Activated CD4-positive, alpha-beta T cell treated with anti-CD3 and anti-CD28 coated beads, Interleukin-2, amount 10 ng/mL, durations not matched to agents 24 days and 14 days (primary cell): ENCODE measurements at places on chromosomes 2 and 18.

GRCh38 chr18:44458777-44459176 lies 221.9 kb upstream of the SETBP1 start:
- H3K4me3 ChIP-seq, result no peak overlapping the region
- no peak for DNase-seq
- no peaks in the 10 kb centered on the region for H3K36me3 ChIP-seq
- no peaks in the 10 kb centered on the region for H3K4me1 ChIP-seq
- no peaks in the 10 kb centered on the region for H3K27me3 ChIP-seq

DNA sequence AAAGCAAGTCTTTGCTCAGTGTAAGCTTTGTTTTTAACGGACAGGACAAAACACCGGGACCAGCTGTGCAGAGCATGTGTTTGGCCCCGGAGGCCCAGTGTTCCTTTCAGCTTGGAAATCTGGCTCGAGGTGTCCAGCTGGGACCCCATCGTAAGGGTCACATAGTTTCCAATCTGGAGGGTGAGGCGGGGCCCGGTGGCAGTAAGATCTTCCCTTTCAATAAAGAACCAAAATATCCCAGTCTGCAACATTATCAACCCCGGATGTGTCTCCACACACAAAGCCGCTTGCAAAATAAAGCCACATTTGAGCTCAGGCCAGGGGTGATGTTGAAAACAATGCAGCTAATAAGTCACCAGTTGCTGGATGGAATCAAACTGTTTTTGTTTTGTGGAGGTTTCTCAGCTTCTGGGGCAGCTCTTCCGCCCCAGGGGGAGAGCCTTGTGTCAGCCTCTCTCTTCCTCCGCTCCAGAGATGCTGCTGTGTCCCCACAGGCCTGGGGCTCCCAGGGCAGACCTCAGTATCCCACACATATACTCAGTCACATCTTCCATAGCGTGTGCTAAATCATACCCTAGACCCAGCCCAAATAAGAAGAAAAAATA lies 138.6 kb upstream of the GLI2 start:
- DNase-seq, result no peak
- H3K27me3 ChIP-seq, result no peaks in the 10 kb centered on the region
- no peaks in the 10 kb centered on the region for H3K4me1 ChIP-seq
- no peaks in the 10 kb centered on the region for H3K36me3 ChIP-seq

DNA sequence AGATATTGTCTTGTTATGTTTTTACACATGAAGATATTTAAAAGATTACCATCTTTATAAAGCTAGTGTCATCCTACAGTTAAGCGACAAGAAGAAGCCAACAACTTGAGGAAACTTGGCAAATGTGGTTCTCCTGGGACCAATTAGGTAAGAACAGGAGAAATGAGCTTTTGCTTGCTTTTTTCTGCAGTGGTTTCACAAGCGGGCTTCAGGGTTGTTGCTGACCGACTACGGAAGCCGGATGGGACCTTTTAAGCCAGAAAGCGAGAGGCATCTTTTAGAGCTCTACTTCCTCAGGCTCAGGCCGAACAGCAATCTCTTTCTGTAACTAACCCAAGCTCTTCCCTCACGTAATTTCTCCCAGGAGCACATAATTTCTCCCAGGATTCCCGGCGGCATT lies 256.5 kb downstream of the CNTNAP5 start:
- no peak for DNase-seq
- no peaks in the 10 kb centered on the region for H3K36me3 ChIP-seq
- H3K4me1 ChIP-seq, result no peaks in the 10 kb centered on the region
- H3K4me3 ChIP-seq, result no peak overlapping the region
- no peak overlapping the region for H3K27ac ChIP-seq
- H3K27me3 ChIP-seq, result no peaks in the 10 kb centered on the region

- DNase-seq, result no peak
- H3K4me1 ChIP-seq, result peaks cover 3% of the 10 kb centered on the region
- peaks cover 52% of the 10 kb centered on the region for H3K36me3 ChIP-seq
Measured at GRCh38 chr2:237097911-237098702, 12.4 kb downstream of the COPS8 start.

DNA sequence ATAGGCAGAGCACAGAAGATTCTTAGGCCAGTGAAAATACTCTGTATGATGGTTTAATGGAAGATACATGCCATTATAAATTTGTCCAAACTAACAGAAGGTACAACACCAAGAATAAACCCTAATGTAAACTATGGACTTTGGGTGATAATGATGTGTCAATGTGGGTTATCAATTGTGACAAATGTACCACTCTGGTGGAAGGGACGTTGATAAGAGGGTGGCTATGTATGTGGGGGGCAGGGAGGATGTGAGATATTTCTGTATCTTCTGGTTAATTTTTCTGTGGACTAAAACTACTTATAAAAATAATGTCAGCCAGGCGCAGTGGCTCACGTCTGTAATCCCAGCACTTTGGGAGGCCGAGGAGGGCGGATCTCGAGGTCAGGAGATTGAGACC lies 86.2 kb downstream of the HNRNPLL start:
- no peaks in the 10 kb centered on the region for H3K36me3 ChIP-seq
- no peak overlapping the region for H3K4me3 ChIP-seq
- H3K4me1 ChIP-seq, result no peaks in the 10 kb centered on the region
- peaks cover 22% of the 10 kb centered on the region for H3K27me3 ChIP-seq
- no peak for DNase-seq

DNA sequence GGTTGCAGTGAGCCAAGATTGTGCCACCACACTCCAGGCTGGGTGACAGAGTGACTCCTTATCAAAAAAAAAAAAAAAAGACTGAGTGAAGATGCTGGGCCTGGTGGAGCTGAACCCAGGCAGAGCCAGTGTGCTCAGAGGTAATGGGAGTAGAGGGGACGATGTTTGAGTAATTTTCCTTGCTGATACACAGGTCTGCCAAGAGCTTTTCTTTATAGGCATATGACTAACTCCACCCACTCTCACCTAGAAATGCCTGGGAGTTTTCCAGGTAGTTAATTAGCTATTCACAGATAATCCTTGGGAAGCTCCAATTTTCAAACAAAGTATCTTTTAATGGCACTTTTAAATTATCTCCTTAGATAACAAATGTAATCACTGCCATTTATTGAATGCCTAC lies 33.4 kb upstream of the ACSL3 start:
- DNase-seq, result no peak
- no peak overlapping the region for H3K4me3 ChIP-seq
- H3K27ac ChIP-seq, result no peak overlapping the region
- H3K4me1 ChIP-seq, result no peaks in the 10 kb centered on the region
- no peaks in the 10 kb centered on the region for H3K36me3 ChIP-seq

GRCh38 chr2:98875081-98875728 lies 60.8 kb downstream of the CRACDL start:
- no peaks in the 10 kb centered on the region for H3K4me1 ChIP-seq
- peaks cover 4% of the 10 kb centered on the region for H3K27me3 ChIP-seq
- no peak overlapping the region for H3K27ac ChIP-seq
- no peaks in the 10 kb centered on the region for H3K36me3 ChIP-seq
- no peak overlapping the region for H3K4me3 ChIP-seq

GRCh38 chr2:203498161-203498560 lies 36.9 kb downstream of the RAPH1 start:
- no peak overlapping the region for H3K4me3 ChIP-seq
- H3K36me3 ChIP-seq, result peaks cover 2% of the 10 kb centered on the region
- H3K27me3 ChIP-seq, result no peaks in the 10 kb centered on the region
- no peak overlapping the region for H3K27ac ChIP-seq
- DNase-seq, result peak; percentile 20

- H3K4me1 ChIP-seq, result no peaks in the 10 kb centered on the region
- no peak for DNase-seq
- H3K27me3 ChIP-seq, result peaks cover 4% of the 10 kb centered on the region
- no peak overlapping the region for H3K4me3 ChIP-seq
Measured at GRCh38 chr2:29233428-29233827, 118.2 kb downstream of the CLIP4 start.
